ENCODE measurements at places on chromosomes 4 and X. TPM values are rescaled to one million over a fixed set of nuclear protein-coding genes. Genes with fewer than 3 reads are reported as not detected.

GRCh38 chr4:137861682-137862081, 329.4 kb upstream of the PCDH18 start:
- no peak for DNase-seq
- no peaks in the 10 kb centered on the region for H3K27me3 ChIP-seq
- H3K4me1 ChIP-seq = no peaks in the 10 kb centered on the region

DNA sequence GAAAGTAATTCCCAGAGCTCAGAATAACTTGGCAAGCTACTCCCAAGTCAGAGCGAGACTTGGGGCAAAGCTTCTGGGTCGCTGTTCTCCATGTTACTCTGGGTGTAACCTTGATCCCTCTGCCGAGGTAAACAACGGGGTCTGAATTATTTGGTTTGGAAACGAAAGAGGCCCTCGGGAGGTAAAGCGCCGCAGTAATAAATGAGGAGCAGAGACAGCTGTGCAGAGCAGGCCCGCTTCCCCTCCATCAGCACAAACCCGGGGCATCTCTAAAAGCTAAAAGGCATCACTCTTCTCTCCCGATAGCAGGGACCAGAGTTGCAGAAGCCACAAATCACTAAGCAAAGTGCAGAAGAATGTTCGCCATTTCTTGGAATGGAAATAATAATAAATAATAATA, 561.5 kb downstream of the BCOR start:
- H3K36me3 ChIP-seq = no peaks in the 10 kb centered on the region
- no peaks in the 10 kb centered on the region for H3K27me3 ChIP-seq
- H3K4me3 ChIP-seq = no peak overlapping the region
- H3K27ac ChIP-seq = no peak overlapping the region
- DNase-seq = no peak

- H3K36me3 ChIP-seq = no peaks in the 10 kb centered on the region
- H3K4me1 ChIP-seq = peaks cover 29% of the 10 kb centered on the region
- peak overlapping the region; percentile 82 for H3K4me3 ChIP-seq
- H3K27ac ChIP-seq = peak overlapping the region; percentile 91
- peak; percentile 87 for DNase-seq
- H3K27me3 ChIP-seq = no peaks in the 10 kb centered on the region
These were observed 3.2 kb downstream of the FLNA start for GRCh38 chrX:154371017-154371788.

DNA sequence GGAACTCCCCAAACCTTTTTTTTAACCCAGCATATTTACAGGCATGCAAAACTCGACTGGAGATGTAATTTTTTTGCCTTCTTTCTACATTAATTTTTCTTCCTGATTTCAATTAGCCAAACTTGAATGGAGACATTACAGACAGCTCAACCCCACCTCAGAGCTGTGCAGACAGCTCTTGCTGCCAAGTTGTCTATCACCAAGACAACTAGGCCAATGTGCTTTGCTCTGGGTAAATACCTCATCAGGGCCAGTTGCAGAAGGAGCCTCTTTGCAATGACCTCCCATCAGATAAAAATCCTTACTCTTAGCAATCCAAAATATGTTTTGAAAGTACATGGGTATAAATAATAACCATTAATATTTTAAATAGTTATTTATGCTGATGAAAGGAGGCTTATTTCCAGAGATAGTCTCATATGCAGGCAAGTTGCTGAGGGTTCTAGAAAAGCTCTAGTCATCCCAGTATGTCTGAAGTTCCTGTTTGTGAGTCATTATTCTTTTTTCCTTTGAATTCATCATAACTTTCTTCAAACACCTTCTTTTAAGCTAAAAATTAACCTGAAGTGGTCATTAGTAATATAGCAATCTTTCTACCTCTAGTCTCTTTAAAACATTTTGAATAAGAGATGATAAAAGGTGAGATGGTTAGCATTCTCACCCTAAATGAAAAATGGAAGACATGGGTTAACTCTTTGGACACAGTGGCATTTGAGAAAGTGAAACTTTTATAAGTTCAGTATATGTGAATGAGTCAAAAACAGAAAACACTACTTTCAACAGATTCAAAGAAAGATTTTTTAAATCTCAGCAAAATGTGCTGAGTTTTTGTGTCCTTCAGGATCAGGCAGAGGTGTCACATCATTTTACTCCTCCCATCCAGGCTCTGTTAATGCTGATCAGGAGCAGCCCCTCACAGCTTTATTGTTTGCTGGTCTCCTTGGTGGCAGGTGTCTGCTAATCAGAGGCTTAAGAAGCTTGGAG, 475.5 kb upstream of the FGF16 start:
- H3K27ac ChIP-seq = no peak overlapping the region
- H3K27me3 ChIP-seq = no peaks in the 10 kb centered on the region
- H3K36me3 ChIP-seq = no peaks in the 10 kb centered on the region
- no peak for DNase-seq
- H3K4me3 ChIP-seq = no peak overlapping the region
- H3K4me1 ChIP-seq = no peaks in the 10 kb centered on the region

DNA sequence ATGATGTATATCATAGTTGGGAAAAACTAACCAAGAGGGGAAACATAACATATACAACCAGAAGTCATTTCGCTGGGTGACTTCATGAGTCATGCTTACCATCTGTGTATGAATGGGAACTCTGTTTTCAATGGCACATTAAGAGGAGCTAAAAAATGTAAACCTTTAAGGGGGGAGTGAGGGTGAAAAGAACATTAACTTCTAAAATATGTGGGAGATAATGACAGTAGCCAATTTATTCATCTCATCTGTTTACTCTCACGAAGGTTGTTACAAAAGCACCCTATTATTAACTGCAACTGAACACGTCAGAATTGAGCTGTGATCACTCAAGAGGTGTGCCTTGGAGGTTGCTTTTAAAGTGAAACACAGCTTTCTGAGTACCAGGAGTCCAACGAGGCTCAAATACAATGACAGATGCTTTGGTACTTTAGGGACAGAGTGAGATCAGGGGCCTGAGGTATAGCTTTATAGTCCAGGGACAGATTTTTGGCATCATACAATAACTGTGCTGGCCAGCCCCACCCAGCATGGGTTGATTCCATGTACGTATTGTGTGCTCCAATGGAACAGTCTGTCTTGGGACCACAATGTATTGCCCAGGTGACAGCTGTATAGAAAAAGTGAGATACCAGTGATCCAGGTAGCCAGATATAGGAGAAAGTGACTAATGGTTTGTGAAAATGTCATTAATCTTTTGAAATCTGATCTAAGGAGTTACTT, 107.3 kb downstream of the AMMECR1 start:
- H3K27ac ChIP-seq = no peak overlapping the region
- H3K4me3 ChIP-seq = no peak overlapping the region
- DNase-seq = no peak
- H3K27me3 ChIP-seq = no peaks in the 10 kb centered on the region

DNA sequence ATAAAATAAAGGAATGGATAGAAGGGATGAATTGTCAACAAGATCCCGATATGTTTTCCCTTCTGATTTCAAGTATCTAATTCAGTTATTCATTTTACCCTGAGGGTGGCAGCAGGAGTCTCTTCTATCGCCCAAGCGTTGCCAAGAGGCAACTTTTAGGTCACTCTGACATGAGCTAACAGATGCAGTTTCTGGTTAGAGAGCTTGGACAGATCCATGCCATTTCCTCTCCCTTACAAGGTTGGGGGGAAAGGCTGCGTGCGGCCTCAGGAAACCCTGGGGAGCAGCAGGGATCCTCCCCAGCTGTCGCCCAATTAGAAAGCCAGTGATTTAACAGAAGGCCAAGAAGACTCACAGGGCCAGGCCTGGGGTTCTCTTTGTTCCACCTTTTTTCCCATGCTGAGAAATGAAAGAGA, 35.3 kb upstream of the WAS start:
- no peak overlapping the region for H3K4me3 ChIP-seq
- peak; percentile 43 for DNase-seq
- no peaks in the 10 kb centered on the region for H3K36me3 ChIP-seq
- no peaks in the 10 kb centered on the region for H3K27me3 ChIP-seq
- no peak overlapping the region for H3K27ac ChIP-seq

- H3K4me1 ChIP-seq = no peaks in the 10 kb centered on the region
- no peaks in the 10 kb centered on the region for H3K36me3 ChIP-seq
- no peak overlapping the region for H3K27ac ChIP-seq
- no peaks in the 10 kb centered on the region for H3K27me3 ChIP-seq
- DNase-seq = no peak
- no peak overlapping the region for H3K4me3 ChIP-seq
These were observed 9.4 kb downstream of the MGST2 start for GRCh38 chr4:139674875-139675550.

Gene NOCT
- total RNA-seq = 1.6 TPM

Gene OPHN1
- total RNA-seq = 0.32 TPM

DNA sequence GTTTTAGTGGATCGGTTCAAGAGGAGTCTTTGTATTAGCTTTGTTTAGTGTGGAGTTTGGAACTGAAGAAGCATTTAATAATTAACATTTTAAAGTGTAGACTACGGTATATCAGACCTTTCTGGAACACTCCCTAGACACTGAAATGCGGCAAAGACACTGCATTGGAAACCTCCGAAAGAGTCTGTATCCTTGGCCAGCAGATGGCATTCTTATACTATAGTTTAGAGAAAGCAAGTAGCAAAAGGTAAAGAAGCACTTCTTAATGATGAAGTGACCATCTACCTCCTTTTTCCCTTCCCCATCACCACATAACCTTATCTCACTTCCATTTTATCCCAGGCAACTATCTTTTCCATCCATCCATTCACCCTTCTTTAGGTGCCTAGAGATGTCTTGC, 7.6 kb downstream of the FABP2 start:
- H3K36me3 ChIP-seq = no peaks in the 10 kb centered on the region
- DNase-seq = peak; percentile 61
- H3K27ac ChIP-seq = no peak overlapping the region

GRCh38 chr4:76226418-76226817, 12.8 kb upstream of the SCARB2 start:
- H3K27me3 ChIP-seq = no peaks in the 10 kb centered on the region
- no peaks in the 10 kb centered on the region for H3K4me1 ChIP-seq
- no peaks in the 10 kb centered on the region for H3K36me3 ChIP-seq
- no peak for DNase-seq
- H3K4me3 ChIP-seq = no peak overlapping the region
- no peak overlapping the region for H3K27ac ChIP-seq

Gene PDE5A
- 1.5 TPM for total RNA-seq

DNA sequence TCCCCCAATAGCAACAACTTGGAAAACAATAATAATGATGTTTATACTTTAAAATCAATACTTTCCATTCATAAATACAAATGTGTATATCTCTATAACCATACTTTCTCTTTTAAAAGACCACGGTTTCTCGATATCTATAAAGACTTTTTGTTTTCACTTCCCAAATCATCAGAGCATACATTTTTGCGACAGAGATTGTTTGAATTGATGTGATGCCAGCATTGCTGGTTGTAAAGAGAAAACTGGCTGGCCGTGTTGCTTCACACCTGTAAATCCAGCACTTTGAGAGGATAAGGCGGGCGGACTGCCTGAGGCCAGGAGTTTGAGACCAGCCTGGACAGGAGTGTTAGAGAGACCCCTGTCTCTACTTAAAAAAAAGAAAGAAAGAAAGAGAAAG, 77.6 kb upstream of the ZNF518B start:
- H3K4me3 ChIP-seq = no peak overlapping the region
- H3K36me3 ChIP-seq = no peaks in the 10 kb centered on the region
- no peak overlapping the region for H3K27ac ChIP-seq
- no peaks in the 10 kb centered on the region for H3K4me1 ChIP-seq
- H3K27me3 ChIP-seq = no peaks in the 10 kb centered on the region

Gene ENPP6
- 3.4 TPM for total RNA-seq

DNA sequence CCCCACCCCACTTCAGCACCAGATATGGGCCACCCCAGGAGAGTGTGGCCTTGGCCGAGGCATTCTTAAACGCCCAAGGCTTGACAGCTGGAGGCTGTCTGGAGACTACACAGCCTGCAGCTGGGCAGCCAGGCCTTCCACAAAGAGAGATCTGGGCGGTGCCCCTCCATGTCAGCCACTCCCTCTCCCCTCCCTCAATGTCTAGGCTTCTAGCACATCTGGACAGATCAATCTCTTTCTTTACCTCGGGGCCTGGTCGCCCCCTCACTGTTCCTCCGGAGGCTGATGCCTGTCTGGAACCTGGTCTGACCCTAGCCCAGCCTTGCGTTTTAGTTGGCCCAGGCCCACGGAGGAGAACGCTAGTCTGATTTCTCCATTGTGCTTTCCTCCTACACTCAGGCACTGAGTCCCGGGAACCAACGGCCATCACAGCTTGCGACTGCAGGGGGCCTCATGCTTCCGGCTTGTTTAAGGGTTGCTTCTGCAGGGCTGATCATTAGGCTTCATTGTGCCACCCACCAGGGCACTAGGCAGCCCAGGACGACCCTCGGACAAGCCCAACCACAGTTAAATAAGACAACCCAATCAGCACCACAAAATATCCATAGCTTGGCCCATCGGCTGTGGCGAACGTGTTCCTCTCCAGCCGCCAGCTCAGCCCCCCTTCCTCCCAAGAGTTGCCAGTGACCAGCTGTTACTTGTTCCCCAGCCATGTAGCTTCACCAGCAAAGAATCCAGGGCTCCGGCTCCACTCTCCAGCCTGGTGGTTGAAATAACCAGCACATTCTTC, 200.6 kb downstream of the BCOR start:
- H3K27me3 ChIP-seq = no peaks in the 10 kb centered on the region
- no peaks in the 10 kb centered on the region for H3K36me3 ChIP-seq
- no peak overlapping the region for H3K4me3 ChIP-seq
- no peaks in the 10 kb centered on the region for H3K4me1 ChIP-seq
- DNase-seq = no peak
- H3K27ac ChIP-seq = no peak overlapping the region

DNA sequence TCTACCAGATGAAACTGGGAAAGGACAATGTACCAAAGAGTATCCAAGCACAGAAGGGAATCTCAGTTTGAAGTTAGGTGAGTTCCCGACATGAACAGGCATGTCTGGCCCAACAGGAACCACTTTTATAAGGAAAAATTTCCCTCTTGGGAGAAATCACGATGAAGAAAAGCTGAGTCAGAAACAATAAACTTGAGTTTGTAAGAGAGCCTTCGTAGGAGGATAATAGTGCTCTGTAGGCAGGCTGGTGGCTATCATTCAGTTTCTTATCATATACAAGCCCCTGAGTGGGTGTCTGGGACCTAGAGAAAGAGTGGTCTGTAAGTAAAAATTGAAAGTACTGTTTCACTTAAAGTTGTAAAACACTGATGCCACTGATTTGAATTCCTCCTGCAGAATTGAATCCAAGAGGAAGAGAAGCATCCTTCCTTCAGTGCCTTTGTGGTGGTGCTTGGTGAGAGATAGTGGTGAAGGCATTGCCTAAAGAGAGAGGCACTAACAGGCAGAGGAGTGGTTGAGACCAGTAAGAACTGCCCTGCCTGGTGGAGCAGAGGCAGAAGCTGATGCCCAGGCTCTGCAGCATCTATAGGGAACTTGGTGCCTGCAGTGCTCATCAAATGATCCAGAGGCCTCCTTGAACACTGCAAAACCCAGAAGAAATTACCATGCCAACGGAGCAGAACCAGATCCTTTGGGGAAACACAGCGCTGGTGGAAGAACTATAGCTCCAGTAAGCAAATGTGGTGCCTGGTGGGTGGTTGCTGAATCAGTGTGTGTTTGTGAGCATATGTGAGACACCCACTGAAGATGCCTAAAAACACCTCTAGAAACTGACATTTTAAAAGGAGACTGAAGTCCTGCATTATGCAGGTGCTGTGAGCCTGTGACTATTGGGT, 31.7 kb upstream of the METAP1 start:
- no peaks in the 10 kb centered on the region for H3K36me3 ChIP-seq
- H3K4me1 ChIP-seq = no peaks in the 10 kb centered on the region
- H3K27me3 ChIP-seq = no peaks in the 10 kb centered on the region
- H3K27ac ChIP-seq = no peak overlapping the region
- DNase-seq = no peak

Gene SMPX
- total RNA-seq = not detected

All from naive thymus-derived CD4-positive, alpha-beta T cell (primary cell).